Large intestine (tissue), 12 donors: ENCODE measurements at places on chromosomes 16 and 17. TPM values are rescaled to one million over a fixed set of nuclear protein-coding genes. Genes with fewer than 3 reads are reported as not detected.

KRTAP4-9 gene
- not detected for polyA plus RNA-seq

RCVRN gene
- 0.63 TPM for polyA plus RNA-seq

SYNGR2 gene
- 156 TPM for polyA plus RNA-seq

MYH2 gene
- 0.03 TPM for polyA plus RNA-seq

NPIPA8 gene
- polyA plus RNA-seq = 0.21 TPM

SLC9A5 gene
- polyA plus RNA-seq = 0.96 TPM

PABPN1L gene
- polyA plus RNA-seq = 0.12 TPM

TUBB3 gene
- polyA plus RNA-seq = 60.9 TPM

LPCAT2 gene
- 6.1 TPM for polyA plus RNA-seq

ATP2C2 gene
- 17.4 TPM for polyA plus RNA-seq

HSPB9 gene
- polyA plus RNA-seq = 0.40 TPM

MSRB1 gene
- 38.8 TPM for polyA plus RNA-seq

KIFC3 gene
- polyA plus RNA-seq = 82.3 TPM

NPIPB8 gene
- 2.5 TPM for polyA plus RNA-seq

CDH1 gene
- 341 TPM for polyA plus RNA-seq

HP gene
- polyA plus RNA-seq = 0.73 TPM

PHB1 gene
- 160 TPM for polyA plus RNA-seq

B9D1 gene
- 19.8 TPM for polyA plus RNA-seq

CMTM2 gene
- 0.25 TPM for polyA plus RNA-seq

CNTNAP4 gene
- polyA plus RNA-seq = 2.4 TPM

HBQ1 gene
- 0.73 TPM for polyA plus RNA-seq

LGALS9B gene
- polyA plus RNA-seq = 0.54 TPM

WNT9B gene
- not detected for polyA plus RNA-seq

MC1R gene
- polyA plus RNA-seq = 9.4 TPM

SOST gene
- polyA plus RNA-seq = not detected

ACSM5 gene
- 0.48 TPM for polyA plus RNA-seq

NPIPB9 gene
- polyA plus RNA-seq = 4.4 TPM

DPEP2 gene
- 1.6 TPM for polyA plus RNA-seq

UQCRC2 gene
- 306 TPM for polyA plus RNA-seq
